ENCODE measurements at places on chromosomes 7 and 10.

DNA sequence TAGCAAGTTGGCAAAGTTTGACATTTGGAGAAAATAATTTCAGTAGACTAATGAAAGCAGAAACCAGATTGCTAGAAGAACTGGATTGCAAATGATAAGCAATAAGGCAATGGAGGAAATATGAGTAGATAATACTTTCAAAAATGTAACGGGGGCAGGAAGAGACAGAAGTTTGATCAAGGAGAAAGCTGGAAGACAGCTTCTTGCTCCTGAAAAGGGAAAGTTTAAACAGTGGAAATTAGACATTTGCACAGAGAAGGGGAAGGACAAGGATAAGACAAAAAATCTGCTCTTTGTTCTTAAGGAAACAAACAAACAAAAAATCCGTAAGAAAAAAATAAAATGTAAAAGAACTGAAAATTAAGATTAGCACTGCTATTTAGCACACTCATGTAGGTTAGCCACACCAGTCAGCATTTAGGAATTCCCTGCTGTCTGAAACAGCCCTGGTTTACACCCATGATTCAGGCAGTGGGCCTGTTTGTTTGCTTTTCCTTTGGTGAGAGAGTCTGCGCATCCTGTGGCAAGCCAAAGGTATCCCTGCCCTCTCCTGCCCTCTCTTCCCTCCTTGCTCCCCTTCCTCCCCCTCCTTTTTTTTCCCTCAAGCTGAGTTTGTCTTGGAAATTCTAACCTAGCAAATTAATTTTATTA lies 104.3 kb upstream of the CAV2 start:
- DNase-seq: peak; percentile 37

- no peak for DNase-seq
Measured at GRCh38 chr7:45001138-45001694, 1.2 kb downstream of the CCM2 start.

DNA sequence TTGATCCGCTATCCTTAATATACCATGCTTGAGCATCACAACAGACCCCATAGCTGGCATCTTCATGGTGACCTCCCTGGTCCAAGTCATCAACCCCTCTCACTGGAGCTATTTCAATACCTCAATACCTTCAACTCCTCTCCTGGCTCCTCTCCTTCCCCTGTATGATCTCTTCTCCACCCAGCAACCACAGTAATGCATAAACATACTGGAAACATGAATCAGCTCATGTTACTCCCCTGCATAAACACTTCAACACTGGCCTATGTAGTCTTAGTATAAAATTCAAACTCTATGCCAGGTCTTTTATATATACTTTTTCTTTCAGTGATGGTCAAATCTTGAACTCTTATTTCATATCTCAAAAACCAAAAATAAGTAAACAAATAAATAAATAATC lies 31.8 kb upstream of the TMEM273 start:
- no peak for DNase-seq

DNA sequence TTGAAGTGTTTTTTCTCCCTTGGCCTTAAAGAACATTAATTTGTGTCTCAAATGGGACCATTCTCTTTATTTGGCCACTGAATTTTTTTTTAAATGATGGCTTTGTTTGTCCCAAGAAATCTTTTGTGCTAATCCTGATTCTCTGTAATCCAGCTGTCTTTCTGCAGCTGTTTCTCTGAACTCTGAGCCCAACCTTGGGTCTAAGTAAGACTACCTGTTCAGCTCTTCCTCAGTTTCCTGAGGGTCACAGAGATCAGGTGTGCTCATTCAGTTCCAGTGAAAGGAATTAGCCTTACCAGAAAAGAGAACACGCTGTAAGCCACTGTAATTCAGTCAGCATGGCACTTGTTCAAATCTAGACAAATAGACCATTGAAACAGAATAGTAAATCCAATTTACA lies 94.2 kb downstream of the ANKIB1 start:
- no peak for DNase-seq
